Chondrocyte (in vitro differentiated cells): ENCODE measurements at places on chromosomes 6 and 20.

DNA sequence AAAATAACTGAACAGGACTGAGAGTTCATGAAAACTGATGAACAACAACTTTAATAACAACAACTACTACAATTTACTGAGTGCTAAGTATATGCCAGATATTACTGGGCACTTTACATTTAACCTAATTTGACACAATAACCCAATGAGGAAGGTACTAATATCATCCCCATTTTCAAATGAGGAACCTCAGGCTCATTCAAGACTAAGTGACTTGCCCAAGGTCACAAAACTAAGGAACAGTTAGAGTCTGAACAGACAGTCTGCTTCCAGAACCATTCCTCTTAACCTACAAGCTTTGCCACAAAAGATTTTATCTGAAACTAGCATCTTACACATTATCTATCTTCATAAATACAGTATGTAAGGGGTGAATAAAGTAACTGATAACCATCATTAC is 10.6 kb upstream of the NDRG3 start:
- no peak for DNase-seq

DNA sequence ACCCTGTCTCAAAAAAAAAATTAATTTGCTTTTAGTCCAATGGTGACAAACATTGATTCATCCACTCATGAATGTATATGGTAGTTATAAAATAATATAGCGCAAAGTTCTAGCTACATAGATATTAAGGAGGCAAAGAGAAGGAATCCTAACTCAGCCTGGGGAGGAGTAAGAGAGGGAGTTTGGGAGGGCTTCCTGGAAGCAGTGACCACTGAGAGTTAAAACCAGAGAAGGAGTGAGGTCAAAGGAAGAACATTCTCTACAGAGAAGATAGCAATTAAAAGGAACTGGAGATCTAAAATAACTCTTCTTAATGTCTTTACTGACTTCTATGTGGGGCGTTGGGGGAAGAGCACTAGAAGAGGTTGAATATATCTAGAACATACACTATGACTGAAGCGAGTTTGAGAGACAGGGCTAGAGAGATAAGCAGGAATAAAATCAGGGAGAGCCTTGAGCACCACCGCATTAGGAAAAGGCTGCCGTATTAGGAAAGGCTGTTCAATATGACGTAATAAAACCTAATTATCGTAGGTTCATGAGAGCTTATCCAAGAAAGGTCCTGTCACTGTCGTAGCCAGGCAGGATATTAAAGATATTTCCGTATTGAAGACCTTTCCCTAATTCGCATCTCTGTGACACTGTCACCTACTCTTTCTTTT is 81.8 kb upstream of the CNKSR3 start:
- DNase-seq, result no peak

DNA sequence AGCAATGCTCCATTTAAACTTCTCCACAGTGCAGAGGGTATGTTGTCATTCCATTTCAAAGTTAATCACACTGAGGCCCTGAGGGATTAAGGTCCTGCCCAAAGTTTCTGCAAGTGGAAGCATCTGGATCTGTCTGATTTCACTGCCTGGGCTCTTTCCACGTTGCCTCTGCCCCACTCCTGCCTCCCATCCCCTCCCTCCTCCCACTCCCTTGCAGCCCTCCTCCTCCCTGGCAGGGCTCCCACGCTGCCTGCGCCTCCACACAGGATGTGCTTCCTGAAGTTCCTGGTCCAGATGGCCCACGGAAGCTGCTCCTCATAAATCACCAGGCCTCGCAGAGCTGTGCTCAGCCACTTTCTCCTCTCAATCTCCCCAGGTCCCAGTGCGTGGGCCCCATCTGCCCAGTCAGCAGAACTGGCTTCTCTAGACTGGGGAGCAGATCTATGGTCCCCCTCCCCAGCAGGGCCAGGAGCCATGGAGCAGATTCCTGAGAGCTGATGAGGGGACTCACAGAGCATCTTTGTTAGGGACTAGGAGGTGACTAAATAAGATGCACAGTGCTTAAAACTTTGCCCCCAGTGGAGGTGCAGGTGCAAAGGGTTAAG is 65.4 kb upstream of the MAFB start:
- no peak for DNase-seq

DNA sequence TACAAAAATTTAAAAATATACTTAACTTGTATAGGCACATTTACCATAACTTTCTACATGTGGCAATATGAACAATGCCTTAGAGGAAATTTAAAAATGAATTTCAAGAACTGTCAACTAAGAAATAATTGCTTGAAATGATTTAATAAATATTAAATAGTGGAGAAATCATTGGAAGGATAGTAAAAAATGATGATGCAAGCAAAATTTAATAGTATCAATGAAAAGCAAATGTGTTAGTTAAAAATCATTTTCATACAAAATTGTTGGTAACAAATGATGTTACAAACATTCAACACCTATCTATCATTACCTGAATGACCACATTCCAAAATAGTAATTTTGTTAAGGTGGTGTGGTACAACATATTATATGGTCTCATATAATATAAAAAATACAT is 331.0 kb downstream of the HAO1 start:
- no peak for DNase-seq

- DNase-seq, result no peak
These were observed 29.0 kb downstream of the DLL1 start for GRCh38 chr6:170261643-170262488.

- DNase-seq, result no peak
These were observed 4.9 kb downstream of the CDH22 start for GRCh38 chr20:46303176-46303956.

- DNase-seq, result no peak
These were observed 159.4 kb downstream of the CDK19 start for GRCh38 chr6:110655821-110656220.
